Non-pigmented ciliary epithelial cell (primary cell): ENCODE measurements at places on chromosomes 16 and 17.
A peak's percentile ranks its signal among the peaks of the same experiment; 100 is the strongest.

DNA sequence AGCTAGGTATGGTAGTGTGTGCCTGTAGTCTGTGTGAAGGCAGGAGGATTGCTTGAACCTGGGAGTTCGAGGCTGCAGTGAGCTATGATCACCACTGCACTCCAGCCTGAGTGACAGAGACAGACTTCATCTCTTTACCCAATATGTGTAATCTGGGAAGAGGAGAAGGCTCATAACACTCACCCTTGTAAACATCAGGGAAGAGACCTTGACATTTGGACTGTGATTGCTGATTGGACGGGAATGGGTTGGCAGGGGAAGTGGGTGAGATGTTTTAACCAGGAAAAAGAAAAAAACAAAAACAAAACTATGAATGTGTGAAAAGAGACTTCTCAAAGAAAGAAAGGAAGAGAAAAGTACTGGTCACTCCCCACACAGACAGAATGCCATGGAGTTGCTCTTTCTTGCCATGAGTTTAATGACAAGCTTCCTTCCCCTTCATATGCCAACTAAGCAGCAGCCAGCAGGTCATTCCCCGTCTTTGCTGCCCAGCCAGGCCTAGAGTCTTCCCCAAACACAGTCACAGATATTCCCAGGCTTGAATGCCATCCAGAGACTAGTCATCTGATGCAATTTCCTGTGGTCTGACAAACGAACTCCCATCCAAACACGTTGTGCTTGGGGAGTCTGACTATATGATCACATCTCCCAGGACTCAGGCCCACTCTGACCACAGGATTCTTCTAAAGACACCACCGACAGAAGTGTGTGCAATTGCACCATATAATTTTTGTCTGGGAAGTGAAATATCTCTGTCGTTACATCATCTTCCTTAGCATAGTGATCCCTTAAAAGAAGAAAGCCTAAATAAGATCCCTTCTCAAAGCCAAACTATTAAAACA lies 3.6 kb upstream of the XAF1 start:
- peak; percentile 100 for DNase-seq

GRCh38 chr17:30369995-30370394 lies 8.7 kb upstream of the CPD start:
- DNase-seq, result no peak

- no peak for DNase-seq
These were observed 38.0 kb upstream of the NOL11 start for GRCh38 chr17:67679721-67680120.

DNA sequence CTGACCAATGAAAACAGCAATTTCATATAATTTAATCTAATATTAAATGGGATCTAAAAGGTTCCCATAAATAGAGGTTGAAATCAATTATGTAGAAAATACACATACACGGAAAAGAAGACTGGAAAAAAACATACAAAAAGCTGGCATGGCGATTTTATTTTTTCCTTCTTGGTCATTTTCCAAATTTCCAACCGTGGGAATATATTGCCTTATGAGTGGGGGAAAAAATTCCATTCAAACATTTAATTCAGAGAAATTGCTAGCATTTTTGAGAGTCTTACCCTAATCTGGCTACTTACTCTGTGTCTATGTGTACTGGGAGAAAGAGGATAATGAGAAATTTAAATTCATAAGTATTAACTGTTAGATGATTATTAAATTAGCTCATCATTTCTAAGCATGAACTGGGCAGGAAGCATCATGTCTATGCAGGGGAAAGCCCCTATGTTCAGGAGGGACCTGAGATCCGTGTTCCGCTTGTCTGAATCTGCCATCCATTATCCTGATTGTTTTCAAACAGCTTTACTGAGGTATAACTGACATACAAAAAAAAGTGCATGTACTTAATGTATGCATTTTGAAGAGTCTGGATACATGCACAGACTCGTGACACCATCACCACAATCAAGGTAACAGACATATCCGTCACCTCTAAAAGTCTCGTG lies 145.2 kb downstream of the XYLT1 start:
- no peak for DNase-seq

DNA sequence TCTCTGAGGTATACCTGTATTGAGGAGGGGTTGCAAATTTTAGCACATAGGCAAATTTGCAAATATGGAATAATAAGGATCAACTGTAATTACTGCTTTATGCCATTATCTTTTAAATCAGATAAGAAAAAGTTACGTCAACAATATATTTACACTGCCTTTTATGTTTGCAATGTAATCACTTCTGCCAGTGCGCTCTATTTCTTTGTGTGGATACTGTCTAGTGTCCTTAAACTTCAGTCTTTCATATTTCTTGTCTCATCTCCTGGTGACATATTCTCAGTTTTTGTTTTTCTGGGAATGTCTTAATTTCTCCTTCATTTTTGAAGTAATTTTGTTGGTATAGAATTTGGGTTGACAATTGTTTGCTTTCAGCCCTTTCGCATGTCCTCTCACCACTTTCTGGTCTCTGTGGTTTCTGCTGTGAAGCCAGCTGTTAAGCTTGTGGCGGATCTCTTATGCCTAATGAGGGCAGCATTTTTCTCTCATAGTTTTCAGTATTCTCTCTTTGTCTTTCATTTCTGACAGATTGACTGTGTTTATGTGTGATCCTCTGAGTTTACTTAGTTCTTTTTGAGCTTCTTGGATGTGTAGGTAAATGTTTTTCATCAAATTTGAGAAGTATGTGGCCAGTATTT lies 37.6 kb upstream of the ABCC11 start:
- no peak for DNase-seq

GRCh38 chr17:214881-215331 lies 33.5 kb upstream of the DOC2B start:
- no peak for DNase-seq

DNA sequence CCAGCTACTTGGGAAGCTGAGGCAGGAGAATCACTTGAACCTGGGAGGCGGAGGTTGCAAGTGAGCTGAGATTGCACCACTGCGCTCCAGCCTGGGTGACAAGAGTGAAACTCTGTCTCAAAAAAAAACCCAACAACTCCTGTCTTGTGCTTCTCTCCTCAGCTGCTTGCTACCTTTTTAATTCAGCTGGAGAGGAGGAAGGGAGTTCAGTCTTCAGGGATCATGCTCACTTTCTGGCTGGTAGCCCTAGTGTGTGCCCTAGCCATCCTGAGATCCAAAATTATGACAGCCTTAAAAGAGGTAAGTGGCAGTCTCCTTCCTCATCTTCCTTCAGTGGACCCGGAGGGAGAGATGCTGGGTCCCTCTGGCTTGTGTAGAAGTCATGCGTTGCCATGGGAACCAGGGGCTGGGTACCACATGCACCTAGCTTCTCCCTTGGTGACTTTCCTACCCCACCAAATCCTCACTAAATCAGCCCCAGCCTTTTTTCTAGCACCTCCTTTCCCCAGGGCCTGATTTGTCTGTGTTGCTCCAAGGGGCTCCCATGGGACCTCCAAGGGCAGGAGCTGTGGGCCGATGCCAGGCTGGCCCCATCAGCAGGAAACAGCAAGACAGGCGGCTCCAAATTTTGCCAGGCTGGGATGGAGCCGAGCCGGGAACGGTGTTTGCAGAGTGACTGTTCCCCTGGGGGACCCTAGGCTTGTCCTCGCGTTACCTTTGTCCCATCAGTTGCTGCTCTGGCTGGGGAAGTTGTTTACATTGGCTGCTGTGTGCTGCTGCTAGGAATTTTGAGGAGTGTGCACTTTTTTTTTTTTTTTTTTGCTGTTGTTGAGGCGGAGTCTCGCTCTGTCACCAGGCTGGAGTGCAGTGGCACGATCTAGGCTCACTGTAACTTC lies 65.2 kb downstream of the ABCC1 start:
- no peak for DNase-seq

GRCh38 chr17:41559548-41559947 lies 12.3 kb downstream of the KRT9 start:
- DNase-seq, result no peak

GRCh38 chr17:15944759-15945526 lies at the start of gene ADORA2B:
Gene ADORA2B (plus strand): TSS chr17:15945130. CDS start chr17:15945249, 119 bp downstream.
- DNase-seq, result no peak

DNA sequence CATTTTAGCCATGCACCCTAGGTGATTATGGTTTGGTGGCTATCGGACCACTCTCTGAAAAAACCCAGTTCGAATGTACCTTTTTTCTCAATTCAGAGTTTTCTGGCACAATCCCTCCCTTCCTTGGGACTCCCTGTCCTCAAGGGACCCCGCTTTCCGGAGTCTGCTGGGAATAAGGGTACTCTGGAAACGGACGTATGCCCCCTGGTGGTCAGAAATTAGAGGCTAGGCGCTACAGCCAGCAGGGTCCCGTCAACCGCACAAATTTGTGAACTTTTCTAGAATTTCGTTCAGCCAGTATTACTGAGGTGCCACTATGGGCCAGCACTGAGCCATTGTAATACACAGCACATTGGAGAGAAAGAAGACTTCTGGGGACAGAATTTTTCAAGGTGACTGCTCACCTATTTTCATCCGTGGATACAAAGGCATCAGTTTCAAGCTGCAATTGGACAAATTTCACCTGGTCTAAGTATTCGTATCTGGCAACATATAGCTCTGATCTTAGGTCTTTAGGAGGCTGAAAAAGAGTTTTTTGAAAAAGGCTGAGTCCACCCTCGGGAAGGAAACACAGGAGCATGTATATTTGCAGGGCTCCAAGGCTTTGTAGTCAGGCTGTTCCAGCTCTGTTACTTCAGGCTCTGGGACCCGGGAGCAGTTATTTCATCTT lies 27.1 kb upstream of the CRYBA1 start:
- DNase-seq, result no peak

- no peak for DNase-seq
These were observed 148.7 kb upstream of the NOL11 start for GRCh38 chr17:67569015-67569451.

DNA sequence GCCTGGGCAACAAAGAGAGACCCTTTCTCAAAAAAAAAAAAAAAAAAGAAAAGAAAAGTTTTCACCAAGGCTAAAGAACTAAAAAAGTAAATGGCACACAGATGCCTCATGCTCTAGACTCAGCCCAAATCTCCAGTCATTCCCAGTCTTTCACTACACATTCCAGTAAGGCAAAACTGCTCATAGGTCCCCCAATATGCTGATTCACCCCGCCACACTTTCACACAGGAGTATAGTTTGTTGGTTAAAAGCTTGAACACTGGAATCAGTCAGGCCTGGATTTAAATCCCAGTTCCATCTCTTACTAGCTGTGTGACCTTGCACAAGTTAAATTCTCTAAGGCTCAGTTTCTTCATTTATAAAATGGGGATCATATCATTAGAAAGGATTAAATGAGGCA lies 1.9 kb downstream of the PIGS start:
- DNase-seq, result no peak
